ENCODE measurements at places on chromosomes 13 and 19.

- DNase-seq = peak; percentile 56
Observed at GRCh38 chr19:58059003-58059670, at the start of gene ZNF135. Gene ZNF135 (plus strand): TSS chr19:58059282. CDS start chr19:58060003, 721 bp downstream.

DNA sequence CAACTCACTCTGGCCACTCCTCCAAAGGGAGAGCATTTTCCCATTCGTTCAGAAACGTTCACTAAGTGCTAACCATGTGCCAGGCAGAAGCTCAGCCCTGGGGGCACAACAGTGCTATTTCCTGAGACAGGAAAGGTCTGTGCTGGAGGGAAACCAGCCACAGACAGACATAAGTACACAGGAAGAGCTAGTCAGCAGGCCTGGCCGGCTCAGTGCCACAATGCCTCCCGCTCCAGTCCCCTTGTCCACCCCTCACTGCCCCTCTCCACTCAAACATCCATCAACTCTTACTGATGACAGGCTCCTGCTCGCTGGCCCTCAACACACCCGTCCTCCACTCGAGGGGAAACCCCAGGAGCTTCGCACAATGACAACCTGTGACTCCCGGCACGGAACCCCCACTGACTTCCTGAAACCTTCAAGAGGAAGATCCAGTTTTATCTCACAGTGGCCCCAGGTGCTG lies 11.3 kb upstream of the PLA2G4C start:
- DNase-seq = no peak

GRCh38 chr13:61406275-61406674 lies 9.4 kb downstream of the PCDH20 start:
- no peak for DNase-seq

GRCh38 chr19:52028780-52029123 lies 573 bp upstream of the ZNF614 start:
- no peak for DNase-seq

GRCh38 chr19:1038978-1039645 lies 795 bp upstream of the ABCA7 start:
- no peak for DNase-seq

GRCh38 chr19:10604460-10604980 lies 17.4 kb upstream of the AP1M2 start:
- DNase-seq = no peak

DNA sequence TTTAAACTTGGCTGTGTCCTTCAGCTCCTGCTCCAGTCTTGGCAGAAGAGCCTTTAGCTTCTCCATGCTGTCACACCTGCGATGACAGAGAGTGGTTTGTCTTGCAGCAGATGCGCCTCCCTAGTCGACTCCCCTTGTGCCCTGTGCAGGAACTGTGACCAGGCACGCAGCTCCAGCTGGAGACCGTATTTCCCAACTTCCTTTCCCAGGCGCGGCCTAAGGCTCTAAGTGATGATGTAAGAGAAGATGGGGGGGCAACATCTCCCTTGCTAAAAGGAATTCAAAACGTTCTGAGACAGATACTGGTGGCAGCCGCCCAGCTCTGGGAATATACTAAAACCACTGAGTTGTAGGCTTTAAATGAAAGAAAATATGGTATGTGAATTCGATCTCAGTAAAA lies 16.3 kb downstream of the DCUN1D2 start:
- DNase-seq = no peak

GRCh38 chr19:4622695-4623421 lies 16.5 kb upstream of the TNFAIP8L1 start:
- no peak for DNase-seq

GRCh38 chr19:38665950-38666662 lies 18.7 kb downstream of the ACTN4 start:
- DNase-seq = no peak

GRCh38 chr19:29268103-29268502 lies 55.2 kb upstream of the UQCRFS1 start:
- DNase-seq = no peak

DNA sequence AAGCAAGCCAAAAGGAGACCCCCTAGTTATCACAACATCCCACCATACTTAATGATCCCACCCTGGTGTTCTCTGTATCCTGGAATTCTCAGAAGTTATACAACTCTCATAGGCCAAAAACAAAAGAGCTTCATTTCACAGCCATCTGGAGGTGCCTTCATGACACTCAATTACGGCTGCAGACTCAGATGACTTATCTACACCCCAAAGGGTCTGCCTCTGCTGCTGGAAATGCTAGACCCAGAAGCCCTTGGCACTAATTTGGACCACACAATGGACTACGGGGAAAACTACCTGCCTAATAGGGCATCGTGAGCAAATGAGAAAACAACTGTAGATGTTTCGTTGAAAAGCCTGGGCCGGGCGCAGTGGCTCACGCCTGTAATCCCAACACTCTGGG lies 40.2 kb downstream of the BRD4 start:
- no peak for DNase-seq

GRCh38 chr19:29630655-29631054 lies 24.6 kb downstream of the POP4 start:
- DNase-seq = no peak

- DNase-seq = no peak
Observed at GRCh38 chr13:39499604-39500003, 103.4 kb downstream of the LHFPL6 start.

DNA sequence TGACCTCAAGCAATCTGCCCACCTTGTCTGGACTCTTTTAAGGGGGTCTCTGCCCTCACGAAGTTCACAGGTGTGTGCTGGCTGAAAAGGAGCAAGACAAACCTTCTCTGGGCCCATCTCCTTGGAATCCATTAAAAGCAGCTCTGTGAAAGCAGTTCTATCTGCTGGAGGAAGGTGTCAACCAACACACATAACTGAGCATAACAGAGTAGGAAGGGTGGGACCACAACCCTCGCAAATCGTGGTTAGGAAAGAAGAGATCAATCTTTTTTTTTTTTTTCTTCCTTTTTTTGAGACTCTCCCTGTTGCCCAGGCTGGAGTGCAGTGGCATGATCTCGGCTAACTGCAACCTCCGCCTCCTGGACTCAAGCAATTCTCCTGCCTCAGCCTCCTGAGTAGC lies 1.4 kb downstream of the SUGP2 start:
- DNase-seq = no peak

DNA sequence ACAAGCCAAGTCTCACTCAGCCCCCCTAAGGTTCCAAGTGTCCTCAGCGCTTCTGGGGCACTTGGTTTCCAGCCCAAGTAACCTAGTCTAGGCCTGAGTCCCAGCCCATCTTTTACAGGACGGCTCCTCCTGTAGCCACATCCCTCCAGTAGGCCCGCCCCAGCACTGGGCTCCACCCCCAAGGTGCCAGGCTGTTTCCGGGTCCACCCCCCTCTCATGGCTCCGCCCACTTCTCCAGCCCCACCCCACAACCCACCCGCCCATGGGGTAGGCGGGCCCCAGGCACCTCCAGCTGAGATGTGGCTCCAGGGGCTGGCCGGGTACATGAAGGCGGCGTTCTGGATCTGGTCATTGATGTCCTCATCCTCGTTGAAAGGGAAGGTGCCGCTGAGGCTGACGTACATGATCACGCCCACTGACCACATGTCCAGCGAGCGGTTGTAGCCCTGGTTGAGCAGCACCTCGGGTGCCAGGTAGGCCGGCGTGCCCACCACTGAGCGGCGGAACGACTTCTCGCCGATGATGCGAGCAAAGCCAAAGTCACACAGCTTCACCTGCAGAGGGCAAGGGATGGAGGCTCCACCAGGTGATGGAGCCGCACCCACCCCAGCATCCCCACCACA lies 17.2 kb upstream of the DACT3 start:
- DNase-seq = peak; percentile 50

GRCh38 chr13:50188696-50189095 lies 173.5 kb downstream of the KCNRG start:
- no peak for DNase-seq

DNA sequence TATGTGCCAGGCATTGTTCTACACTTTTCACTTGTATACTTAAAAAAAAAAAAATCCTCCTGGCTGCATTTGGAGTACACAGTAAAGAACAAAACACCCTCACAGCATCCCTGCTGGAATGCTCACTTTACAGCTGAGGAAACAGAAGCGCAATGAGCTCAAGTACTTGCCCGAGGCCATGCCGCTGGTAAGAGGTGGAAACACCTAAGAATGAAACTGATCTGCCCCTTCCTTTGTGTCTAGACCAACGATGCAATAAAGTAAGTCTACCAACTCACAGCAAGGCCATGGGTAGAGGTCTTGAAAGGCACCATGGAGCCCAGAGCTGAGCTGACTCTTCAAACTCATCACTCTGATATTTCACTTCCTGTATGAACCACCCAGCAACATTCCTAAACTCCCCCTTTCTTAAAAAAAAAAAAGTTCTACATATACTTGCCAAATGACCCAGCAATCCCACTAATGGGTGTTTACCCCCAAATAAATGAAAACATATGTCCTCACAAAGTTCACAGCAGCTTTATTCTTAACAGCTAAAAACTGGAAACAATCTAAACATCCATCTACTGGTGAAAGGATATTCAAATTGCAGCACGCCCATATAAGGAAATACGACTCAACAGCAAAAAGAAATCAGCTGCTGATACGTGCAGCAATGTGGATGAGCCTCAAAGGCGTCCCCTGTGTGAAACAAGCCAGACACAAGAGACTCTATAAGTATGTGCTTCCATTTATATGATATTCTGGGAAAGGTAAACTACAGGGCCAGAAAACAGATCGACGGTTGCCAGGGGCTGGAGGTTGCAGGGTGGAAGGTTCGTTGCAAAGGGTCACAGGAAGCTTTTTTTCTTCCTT lies 236.6 kb upstream of the MAB21L1 start:
- no peak for DNase-seq

DNA sequence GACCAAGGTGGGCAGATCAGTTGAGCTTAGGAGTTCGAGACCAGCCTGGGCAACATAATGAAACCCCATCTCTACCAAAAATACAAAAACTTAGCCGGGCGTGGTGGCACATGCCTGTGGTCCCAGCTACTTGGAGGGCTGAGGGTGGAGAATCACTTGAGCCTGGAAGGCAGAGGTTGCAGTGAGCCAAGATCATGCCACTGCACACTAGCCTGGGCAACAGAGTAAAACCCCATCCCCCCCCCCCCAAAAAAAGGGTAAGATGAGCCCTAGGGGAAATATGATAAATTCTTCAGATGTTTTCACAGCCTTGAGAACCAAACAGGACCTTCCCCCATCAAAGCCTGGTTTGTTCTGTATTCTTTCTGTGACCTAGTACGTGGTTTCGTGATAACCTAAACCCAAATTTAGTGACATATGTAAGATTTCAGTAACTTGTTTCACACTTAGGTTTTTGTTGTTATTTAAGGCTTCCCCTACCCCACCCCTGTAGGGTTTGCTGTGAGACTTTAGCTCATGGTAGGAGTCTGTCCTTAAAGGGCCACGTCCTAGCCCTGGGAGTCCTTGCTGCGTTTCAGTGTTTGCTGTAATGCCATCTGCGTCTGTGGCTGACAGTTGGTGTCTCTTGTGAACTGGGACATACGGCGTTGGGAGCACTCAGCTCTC lies 49.6 kb downstream of the MYO9B start:
- DNase-seq = no peak

- no peak for DNase-seq
Observed at GRCh38 chr19:49712397-49712859, 21.5 kb downstream of the CPT1C start.

DNA sequence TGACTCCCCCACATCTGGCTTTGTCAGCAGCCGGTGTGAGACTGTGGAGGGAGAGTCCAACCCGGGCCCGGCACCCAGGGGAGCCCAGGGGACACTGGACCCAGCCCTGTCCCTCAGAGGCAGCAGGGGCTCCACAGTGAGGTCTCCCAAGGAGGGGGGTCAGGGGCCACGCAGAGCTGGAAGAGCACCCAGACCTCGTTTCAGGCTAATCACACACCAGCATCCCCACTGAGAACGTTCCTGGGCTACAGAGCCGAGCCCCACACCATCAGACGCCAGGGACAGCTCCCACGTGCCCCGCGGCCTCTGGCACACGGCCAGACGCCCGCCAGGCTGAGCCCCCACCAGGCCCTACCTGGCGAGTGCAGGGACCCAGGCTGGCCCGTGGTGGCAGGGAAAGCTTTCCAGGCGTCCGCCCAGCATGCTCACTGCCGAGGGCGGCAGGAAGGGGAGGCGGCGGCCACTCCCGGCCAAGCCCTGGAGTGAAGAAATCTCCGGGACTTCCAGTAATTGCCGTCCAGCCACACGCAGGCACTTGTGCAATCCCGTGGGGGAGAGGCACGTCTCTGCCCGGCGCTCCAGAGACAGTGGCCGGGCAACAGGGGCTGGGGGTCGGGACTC lies 19.2 kb downstream of the SBNO2 start:
- DNase-seq = no peak

- DNase-seq = no peak
Observed at GRCh38 chr13:28166257-28166656, 27.9 kb downstream of the PAN3 start.

- no peak for DNase-seq
Observed at GRCh38 chr13:97757807-97758206, 195.7 kb upstream of the IPO5 start.

GRCh38 chr13:114225610-114226009 lies 9.1 kb upstream of the CDC16 start:
- no peak for DNase-seq

GRCh38 chr13:59337070-59337469 lies 826.7 kb downstream of the DIAPH3 start:
- DNase-seq = no peak

- DNase-seq = no peak
Observed at GRCh38 chr13:113338451-113338850, 25.5 kb downstream of the GRTP1 start.

DNA sequence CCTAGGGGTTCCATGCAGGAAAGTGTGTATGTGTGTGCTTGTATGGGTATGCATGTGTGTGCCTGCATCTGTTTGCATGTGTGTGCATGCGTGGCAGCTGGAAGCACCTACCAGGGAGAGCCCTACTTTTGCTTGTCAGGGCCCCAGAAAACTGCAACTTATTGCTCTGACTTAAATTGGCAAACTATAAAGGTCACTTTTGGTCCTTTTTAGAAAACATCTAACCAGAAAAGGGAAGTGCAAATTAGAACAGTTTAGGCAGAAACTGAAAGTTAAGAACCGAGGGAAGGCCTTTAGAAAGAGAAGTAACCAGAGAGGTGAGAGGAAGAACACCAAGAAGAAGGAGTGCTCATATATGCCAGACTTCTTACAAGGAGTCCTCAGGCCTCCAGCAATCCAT lies 32.5 kb downstream of the DLEU7 start:
- no peak for DNase-seq

- DNase-seq = no peak
Observed at GRCh38 chr13:24172071-24172470, 11.6 kb downstream of the SPATA13 start.

DNA sequence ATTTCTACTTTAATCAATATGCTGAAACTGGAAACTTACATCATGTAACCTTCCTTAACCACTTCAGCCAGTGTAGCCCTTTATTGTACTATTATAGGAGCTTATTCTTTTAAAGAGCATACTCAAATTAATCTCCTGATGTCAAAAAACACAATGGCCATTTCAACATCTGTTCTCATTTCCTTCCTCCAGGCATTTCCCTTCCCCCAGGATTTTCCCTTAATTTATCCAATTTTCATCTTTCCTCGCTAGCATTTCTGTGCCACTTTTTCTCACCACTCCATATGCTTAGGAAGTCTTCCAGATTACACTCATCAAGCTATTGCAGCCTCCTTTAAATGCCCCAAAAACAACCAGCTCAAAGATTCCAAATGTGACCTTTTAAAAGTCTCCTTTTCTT lies 265.0 kb downstream of the PCDH9 start:
- no peak for DNase-seq

Measured in stimulated activated CD8-positive, alpha-beta memory T cell treated with anti-CD3 and anti-CD28 coated beads, Interleukin-4, amount 100 ng/mL, for 24 hours (primary cell).